ENCODE measurements at places on chromosomes 4 and X.

GRCh38 chrX:125175991-125176584, 143.6 kb upstream of the TEX13C start:
- DNase-seq, result no peak

DNA sequence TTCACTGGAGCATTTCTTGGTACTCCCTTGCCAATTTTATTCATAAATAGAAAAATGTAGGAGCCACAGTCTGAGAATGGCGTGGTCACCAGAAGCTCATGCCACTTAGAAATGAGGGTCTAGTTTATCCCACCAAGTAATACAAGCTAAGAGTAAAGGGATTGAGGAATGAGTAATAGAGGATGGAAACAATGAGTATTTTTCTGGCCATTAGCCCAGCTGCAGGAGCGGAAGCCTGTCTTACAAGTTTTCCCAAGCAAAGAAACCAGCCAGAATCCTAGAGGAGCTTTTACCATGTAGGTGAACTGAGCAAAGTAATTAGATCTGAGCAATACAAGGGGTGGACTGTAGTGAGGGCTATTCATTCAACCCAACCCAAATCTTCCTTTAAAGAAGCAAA, 160.7 kb upstream of the NPY2R start:
- no peak for DNase-seq

GRCh38 chrX:37905436-37906147, 58.2 kb upstream of the DYNLT3 start:
- no peak for DNase-seq

DNA sequence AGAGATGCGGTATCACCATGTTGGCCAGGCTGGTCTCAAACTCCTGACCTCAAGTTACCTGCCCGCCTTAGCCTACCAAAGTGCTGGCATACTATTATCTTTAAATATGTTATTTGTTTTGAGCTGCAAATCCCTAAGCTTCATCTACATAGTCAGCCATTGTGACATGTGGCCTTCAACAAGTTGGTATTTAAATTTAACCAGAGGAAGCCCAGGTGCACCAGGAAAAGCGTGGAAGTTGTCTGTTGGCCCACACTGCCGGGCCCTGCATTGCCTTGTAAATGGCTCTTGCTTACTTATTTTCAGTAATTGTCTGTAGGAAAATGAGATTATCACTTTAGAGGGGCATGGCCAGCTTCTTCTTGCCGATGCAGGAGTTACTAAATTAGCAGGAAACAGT, 6.0 kb downstream of the WWC2 start:
- DNase-seq, result no peak

- no peak for DNase-seq
These were observed 116.3 kb downstream of the SHROOM4 start for GRCh38 chrX:50697691-50698090.

- DNase-seq, result no peak
These were observed 536.9 kb downstream of the RAPGEF2 start for GRCh38 chr4:159639671-159640323.

Data from NCI-H1436 (cell line).